ENCODE measurements at places on chromosomes 6 and 20.

GRCh38 chr6:64010010-64010409 lies 374.4 kb downstream of the PHF3 start:
- no peak for DNase-seq

GRCh38 chr6:87897663-87898062 lies 150.0 kb upstream of the SPACA1 start:
- peak; percentile 17 for DNase-seq

DNA sequence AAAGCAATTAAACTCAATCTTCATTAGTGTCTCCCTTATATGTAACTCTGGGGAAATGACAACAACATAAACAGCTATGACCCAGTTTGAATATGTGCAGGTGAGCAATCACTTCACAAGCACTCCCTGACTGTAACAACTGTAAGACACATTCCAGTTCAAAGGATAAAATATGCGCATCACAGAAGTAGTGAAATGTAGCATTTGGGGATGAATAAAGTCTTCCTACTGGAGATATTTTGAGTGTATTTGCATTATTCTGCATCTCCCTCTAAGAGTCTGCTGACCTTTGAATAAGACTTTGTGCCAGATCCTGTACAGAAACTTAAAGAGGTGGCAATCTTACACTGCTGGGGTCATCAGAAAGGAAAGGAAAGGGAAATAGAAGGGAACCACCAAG lies 179.5 kb upstream of the TBX18 start:
- DNase-seq: no peak

GRCh38 chr6:4130357-4130987 lies 4.9 kb downstream of the ECI2 start:
- no peak for DNase-seq

DNA sequence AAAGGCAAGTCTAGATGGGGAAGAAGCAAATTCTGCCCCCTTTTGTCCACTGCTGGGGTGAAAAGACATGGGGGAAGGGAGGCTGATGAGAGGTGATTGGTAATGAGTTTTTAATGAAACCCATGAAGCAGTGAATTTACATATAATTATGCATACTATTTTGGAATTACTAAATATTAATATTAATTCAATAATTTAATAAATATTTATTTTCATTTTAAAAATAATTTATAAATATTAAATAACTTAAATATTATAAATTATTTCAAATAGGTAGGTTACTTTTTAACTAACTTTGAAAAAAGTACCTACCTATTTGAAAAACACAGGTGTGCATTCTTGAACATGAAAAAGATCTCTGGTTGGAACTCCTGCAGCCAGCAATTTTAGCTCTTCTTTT lies 138.1 kb upstream of the GPR6 start:
- DNase-seq: no peak

DNA sequence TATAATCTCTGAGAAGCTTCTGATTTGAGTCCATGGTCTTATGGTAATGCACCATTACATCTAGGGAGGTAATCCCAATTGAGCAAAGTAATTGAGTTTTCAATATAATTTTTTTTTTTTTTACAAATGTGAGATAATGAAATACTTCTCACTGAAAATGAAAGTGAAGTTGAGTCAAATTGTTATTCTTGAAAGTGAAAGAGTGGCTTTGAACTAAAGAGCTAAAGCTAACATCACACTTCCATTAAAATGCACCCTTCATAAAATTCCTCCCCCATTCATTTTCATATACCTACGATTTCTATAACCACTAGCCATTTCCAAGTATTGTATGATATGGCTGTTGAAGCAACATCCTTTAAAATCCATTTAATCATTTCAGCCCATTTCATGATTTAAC lies 149.1 kb upstream of the IMPG1 start:
- DNase-seq: no peak

DNA sequence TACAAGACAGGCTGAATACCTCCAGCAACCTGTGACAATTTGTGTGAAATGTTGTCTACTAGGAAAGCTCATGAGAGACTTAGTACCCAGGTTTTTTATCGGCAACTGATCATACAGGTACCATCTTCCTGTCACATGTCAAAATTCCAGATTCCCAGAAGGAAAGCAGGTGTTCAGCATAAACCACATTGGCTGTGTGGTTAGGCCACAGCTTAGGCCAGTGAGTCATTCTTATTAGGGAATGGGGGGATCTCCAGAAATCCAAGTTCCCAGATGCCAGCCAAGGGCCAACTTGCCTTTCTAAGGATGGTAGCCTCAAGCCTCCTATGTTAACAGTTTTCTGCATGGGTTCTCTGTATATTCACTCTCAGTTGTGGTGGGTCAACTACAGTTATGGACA lies 65.9 kb downstream of the FAM184A start:
- DNase-seq: peak; percentile 1

DNA sequence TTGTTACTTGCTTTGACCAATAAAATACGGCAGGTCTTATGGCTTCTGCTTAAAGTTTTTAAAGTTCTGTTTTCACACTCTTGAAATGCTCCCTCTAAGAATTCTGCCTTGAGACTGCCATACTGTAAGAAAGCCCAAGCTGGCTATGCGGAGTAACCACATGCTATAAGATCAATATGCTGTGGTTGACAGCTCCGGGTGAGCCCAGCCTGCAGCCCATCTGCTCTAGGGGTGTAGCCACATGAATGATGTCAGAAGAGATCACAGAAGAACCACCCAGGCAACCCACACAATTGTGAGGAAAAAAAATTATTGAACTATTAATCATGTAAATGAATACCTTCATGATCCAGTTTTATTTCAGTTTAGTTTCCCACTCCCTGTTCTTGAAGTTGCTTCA lies 26.1 kb upstream of the SH3BGRL2 start:
- DNase-seq: peak; percentile 46

DNA sequence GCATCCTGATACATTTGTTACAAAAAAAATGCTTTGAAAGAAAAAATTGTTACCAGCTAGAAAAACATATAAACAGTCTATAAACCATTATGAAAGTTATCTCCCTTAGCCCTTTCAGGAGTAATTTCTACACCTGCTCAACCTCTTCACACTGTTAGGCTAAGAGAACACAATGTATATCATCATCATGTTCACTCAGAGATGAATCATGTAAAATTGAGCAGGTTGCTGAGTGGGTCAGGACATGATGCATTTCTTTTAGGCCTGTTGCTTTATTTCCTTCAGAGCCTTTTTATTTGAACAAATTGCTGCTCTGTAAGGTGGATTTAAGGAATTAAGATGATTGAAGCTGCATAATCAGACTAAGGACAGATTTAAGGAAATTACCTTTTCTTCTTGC lies 531.3 kb upstream of the MAN1A1 start:
- no peak for DNase-seq

DNA sequence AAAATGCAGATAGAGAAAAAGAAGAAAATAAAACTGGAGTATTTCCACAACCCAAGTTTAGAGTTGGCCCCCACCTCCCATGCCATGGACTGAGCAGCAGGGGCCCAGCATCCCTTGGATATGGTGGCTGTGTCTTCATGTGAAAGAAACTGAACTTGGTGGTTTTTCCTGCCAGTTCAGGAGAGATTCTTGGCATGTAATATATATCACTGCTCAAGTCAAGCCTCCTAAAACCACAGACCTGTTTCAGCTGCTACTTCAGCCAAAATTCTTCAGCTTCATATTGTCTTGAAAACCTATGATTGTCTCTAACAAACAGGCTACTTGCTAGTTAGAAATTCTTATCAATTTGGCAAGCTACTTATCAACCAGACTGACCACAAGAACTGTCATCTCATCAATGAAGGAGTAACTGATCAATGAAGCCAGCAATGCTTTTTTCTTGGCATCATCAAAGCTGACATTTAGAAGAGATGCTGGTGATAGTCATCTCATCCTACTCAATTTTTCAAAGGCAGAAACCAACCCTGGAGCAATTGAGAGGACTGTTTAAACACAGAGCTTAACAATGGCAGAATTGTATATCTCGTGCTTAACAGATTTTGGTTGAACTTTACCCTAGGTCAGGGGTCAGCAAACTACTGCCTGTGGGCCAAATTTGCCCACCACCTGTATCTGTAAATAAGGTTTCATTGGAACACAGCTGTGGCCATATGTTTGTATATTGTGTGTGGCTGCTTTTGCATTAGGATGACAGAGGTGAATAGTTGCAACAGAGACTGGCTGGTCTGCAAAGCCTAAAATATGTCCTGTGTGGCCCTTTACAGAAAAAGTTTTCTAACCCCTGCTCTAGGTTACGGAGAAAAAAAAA lies 10.4 kb upstream of the NOL7 start:
- DNase-seq: no peak

DNA sequence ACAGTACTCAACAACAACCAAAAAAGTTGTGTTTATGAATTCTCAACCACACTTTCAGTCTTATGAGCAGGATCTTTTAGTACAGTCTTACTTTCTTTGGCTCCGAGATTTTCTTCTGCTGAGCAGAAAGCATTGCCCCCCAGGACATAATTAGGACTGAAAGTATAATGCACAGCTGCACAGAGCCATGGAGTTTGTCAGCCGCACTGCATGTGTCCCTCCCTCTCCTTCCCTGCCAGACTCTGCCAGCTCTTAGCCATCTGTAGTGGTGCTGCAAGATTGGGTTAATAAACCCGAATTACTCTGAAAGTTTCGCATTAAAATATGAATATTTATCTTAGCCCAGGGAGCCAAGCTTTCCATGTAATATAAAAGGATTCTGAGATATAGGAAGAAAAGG lies 179.6 kb upstream of the PTCHD4 start:
- DNase-seq: no peak

- no peak for DNase-seq
Measured at GRCh38 chr6:138005846-138006245, 101.4 kb downstream of the PERP start.

- DNase-seq: no peak
Measured at GRCh38 chr20:47551841-47552240, 50.2 kb downstream of the NCOA3 start.

DNA sequence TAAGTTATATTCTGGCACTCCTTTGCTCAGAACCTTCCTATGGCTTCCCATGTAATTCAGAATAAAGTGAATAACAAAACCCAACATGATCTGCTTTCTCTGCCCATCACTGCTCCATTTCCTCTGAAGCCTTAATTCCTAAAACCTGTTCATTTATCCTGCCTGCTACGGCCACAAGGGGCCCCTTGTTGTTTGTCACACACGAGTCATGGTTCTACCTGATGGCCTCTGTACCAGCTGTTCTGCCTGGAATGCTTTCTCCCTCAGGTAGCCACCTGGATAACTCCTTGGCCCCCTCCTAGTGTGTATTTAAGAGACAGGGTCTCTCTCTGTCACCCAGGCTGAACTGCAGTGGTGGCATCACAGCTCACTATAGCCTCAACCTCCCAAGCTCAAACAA lies 26.8 kb downstream of the ERGIC3 start:
- no peak for DNase-seq

GRCh38 chr6:158329531-158329930 lies 17.3 kb downstream of the TULP4 start:
- DNase-seq: no peak

- no peak for DNase-seq
Measured at GRCh38 chr6:98498144-98498775, 336.1 kb upstream of the POU3F2 start.

DNA sequence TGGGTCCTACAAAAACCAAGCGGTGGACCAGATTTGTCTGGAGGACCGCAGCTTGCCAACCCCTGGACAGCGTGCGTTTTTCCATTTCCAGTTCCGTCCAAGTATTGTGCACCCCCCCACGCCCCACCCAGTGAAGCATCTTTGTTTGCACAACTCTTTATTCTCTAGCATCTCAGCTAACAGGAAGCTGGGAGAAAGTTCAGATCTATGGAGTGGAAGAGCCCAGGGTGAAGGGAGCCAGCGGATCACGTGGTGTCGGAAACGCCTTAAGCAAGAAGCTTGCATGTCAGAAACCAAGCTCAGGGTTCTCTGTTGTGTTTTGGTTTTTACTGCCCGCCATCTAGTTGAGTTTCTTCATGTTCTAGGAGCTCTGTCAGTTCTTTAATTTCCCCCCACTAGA lies 29.9 kb downstream of the ARID1B start:
- no peak for DNase-seq

- DNase-seq: no peak
Measured at GRCh38 chr20:10978019-10978702, 304.4 kb upstream of the JAG1 start.

DNA sequence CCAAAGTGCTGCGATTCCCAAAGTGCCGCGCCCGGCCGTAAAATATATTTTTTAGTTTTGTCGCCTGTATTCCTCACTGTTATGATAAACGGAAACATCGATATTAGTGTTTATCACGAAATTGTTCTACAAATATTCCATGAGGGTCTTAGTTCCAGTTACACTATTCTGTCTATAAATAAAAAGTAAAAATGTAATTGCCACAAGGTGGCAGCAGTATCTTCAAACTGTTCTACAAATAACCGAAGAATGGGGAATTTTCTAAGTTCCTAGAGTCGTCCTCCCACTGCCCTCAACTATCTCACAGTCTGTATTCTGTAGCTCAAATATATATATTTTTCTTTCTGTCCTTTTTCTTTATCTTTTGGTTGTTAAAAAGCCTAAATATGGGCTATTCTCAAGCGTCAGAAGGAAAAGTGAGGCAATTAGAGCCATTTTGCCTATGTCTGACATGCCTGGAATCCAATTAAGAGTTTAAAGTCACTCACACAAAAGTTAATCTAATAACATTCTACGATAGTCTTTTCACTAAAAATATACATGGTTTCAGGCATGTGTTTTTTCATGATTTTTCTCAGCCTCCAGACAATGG lies 14.2 kb upstream of the FAM162B start:
- peak; percentile 21 for DNase-seq

DNA sequence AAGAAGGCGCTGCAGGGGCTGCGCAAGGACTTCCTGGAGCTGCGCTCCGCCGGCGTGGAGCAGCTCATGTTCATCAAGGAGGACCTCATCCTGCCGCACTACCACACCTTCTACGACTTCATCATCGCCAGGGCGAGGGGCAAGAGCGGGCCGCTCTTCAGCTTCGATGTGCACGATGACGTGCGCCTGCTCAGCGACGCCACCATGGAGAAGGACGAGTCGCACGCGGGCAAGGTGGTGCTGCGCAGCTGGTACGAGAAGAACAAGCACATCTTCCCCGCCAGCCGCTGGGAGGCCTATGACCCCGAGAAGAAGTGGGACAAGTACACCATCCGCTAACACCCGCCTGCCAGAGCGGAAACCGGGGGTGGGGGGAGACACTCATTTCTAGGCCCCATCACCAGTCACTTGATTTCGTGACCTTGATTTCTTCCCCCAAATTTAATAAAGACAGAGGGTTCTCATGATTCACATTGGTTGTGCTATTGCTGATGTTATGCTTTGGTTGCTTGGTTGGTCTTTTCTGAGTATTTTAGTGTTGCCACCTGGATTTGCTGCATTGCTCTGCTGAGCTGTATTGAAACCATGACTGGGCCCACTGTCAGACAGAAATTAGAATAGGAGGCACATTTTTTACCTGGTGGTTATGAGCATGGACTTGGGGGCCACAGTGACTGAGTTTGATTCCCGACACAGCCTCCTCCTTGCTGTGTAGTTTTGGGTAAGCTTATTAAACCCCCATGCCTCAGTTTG lies 1.5 kb downstream of the FAM50B start:
- no peak for DNase-seq

- peak; percentile 30 for DNase-seq
Measured at GRCh38 chr6:30615958-30616810, 859 bp downstream of the PPP1R10 start.

DNA sequence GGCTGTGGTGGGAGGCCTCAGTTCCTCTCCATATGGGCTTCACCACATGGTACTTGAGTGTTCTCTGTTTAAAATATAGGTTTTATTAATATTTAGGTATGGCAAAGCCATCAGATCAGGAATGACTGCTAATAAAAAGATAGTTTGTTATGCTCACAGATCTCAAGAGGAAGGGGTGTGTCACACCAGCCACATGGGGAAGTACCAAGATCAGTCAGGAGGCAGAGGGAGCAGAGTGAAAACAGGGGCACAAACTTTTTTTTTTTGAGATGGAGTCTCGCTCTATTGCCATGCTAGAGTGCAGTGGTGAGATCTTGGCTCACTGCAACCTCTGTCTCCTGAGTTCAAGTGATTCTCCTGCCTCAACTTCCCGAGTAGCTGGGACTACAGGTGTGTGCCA lies 92.1 kb upstream of the GCM1 start:
- DNase-seq: no peak
